ENCODE measurements at places on chromosomes 11 and 22. TPM values are rescaled to one million over a fixed set of nuclear protein-coding genes. Genes with fewer than 3 reads are reported as not detected.

The ISX gene
- not detected for total RNA-seq

The RHOD gene
- 11.5 TPM for total RNA-seq

The MIOX gene
- not detected for total RNA-seq

The SMIM35 gene
- not detected for total RNA-seq

The CLDN25 gene
- not detected for total RNA-seq

The ADAMTS8 gene
- total RNA-seq, result not detected

The FAM181B gene
- 0.18 TPM for total RNA-seq

The OR52L1 gene
- not detected for total RNA-seq

The DCHS1 gene
- total RNA-seq, result 1.9 TPM

The TIMM10 gene
- total RNA-seq, result 35.6 TPM

The ZNF408 gene
- total RNA-seq, result 12.5 TPM

The FIBIN gene
- total RNA-seq, result 7.8 TPM

The ESAM gene
- total RNA-seq, result 2.2 TPM

The LIPT2 gene
- total RNA-seq, result not detected

The SERHL2 gene
- 3.6 TPM for total RNA-seq

The CDC45 gene
- 9.4 TPM for total RNA-seq

The PRDM11 gene
- 8.3 TPM for total RNA-seq

The PHETA2 gene
- total RNA-seq, result 15.4 TPM

The TH gene
- total RNA-seq, result not detected

The ZPR1 gene
- total RNA-seq, result 43.6 TPM

The TSPO gene
- 669 TPM for total RNA-seq

The NNMT gene
- total RNA-seq, result 821 TPM

The TRIM49 gene
- total RNA-seq, result not detected

The SCGB1A1 gene
- not detected for total RNA-seq

The HEPHL1 gene
- total RNA-seq, result under 0.01 TPM

The CLTCL1 gene
- total RNA-seq, result 20.2 TPM

The SLC22A6 gene
- total RNA-seq, result not detected

The MYEOV gene
- total RNA-seq, result not detected

The CCDC34 gene
- total RNA-seq, result 0.54 TPM

The SPON1 gene
- total RNA-seq, result 52.2 TPM

The PGM2L1 gene
- 0.72 TPM for total RNA-seq

The C22orf31 gene
- not detected for total RNA-seq

The RTCB gene
- 78.3 TPM for total RNA-seq

The CEP126 gene
- total RNA-seq, result 1.6 TPM

The CHEK1 gene
- 16.8 TPM for total RNA-seq

The KIAA0930 gene
- 32.9 TPM for total RNA-seq
